Keratinocyte (primary cell): ENCODE measurements at places on chromosomes 4 and X. TPM values are rescaled to one million over a fixed set of nuclear protein-coding genes. Genes with fewer than 3 reads are reported as not detected.

Gene HSFX3
- not detected in 3 replicates for polyA plus RNA-seq

Gene IRF2
- 16.4 to 23.8 TPM (median 22.9 TPM) in 3 replicates for polyA plus RNA-seq

Gene MPC1L
- not detected in 3 replicates for polyA plus RNA-seq

Gene EXOC1L
- not detected in 3 replicates for polyA plus RNA-seq

Gene NPY2R
- not detected in 3 replicates for polyA plus RNA-seq

DNA sequence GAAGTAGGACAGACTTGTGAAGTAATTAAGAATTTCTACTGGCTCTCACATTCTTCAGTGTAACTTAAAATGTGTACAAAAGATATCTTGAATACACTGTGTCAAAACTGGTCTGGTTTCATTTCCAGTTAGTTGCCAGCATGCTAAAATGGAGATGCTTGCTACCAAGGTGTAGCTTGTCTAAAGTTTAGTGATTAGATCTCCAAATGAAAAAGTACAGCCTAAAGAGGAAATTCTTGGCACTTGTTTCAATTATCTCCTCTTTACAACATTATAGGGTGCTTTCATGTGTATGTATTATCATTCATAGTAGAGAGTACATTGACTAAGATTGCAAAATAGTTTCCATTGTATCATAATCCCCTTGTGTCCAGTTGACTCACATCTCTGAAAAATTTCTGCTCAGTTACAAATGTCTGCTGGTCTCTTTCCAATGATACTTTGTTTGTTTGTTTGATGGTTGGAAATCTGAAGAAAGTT lies 97.3 kb upstream of the SPRY1 start:
- no peak for DNase-seq

DNA sequence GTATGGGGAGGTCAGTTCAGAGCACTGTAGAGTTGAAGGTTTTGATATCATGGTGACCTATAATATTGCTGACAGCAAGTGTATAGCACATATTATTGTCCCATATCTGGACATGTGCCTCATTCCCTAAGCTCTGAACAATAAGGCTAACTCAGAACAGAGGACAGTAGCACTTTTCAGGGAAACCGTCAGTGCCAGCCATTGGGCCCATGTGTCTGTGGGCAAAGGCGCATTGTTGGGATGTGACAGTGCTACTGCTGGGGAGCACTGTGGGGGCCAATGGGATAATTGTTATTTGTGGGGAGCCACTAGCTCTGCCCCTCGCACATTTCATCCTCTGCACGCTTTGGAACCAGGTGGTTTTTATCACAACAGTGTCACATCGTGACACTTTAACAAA lies 136.2 kb downstream of the ELOVL6 start:
- no peak for DNase-seq

GRCh38 chr4:77075869-77076799 lies at the start of gene CCNI:
TSS of gene CCNI (minus strand) at chr4:77075989. CDS start at chr4:77066362, 9,627 bp downstream.
- peak; percentile 68 for DNase-seq

Gene BEND4
- not detected in 3 replicates for polyA plus RNA-seq

Gene SH2D1A
- polyA plus RNA-seq, result 0.02 to 0.05 TPM (median 0.04 TPM) in 3 replicates
